ENCODE measurements at places on chromosomes 6 and 20.

DNA sequence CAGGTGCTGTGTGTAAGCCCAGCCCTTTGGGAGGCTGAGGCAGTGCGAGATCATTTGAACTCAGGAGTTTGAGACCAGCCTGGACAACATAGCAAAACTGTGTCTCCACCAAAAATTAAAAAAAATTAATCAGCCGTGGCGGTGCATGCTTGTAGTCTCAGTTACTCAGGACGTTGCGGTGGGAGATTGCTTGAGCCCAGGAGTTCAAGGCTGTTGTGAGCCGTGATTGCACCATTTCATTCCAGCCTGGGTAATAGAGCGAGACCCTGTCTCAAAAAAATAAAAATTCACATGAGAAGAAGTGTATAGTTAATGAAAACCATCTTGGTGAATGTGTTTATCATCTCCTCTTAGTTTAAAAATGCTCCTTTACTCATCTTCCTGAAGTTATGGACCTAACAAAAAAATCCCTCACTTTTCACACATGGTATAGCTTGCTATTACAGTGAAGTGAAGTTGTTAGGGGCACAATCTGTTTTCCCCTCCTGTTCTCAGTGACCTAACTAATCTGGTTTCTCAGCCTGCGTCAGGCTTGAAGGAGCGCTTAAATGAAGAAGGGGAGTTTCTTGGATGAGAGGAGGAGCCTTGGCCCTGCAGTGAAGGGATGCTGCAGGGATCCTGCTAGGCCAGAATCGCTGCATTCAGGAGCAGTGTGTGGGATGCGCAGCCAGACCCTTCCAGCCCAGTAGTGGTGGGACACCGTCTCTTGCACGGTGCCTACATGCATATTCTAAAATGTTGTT is 45.3 kb downstream of the JARID2 start:
- DNase-seq = no peak

GRCh38 chr6:111600588-111601445 is 4.9 kb downstream of the TRAF3IP2 start:
- no peak for DNase-seq

DNA sequence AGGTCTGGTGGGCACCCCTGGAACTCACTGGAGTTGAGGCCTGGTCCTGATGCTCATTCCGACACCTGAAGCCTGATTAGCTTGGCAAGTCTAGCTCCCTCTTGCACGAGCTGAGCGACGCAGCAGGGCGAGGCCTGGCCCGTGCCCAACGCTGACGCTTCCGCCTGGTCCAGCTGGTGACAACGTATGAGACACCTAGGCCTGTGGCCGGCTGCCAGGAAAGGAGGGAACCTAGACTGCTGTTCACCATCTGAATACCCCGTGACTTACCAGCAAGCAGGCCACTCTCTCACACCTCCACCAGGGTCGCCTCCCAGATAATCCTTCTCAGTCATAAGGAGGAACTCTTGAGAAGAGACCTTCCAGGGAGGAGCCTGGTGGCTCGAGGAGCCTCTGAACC is 24.5 kb downstream of the YTHDF1 start:
- DNase-seq = no peak

DNA sequence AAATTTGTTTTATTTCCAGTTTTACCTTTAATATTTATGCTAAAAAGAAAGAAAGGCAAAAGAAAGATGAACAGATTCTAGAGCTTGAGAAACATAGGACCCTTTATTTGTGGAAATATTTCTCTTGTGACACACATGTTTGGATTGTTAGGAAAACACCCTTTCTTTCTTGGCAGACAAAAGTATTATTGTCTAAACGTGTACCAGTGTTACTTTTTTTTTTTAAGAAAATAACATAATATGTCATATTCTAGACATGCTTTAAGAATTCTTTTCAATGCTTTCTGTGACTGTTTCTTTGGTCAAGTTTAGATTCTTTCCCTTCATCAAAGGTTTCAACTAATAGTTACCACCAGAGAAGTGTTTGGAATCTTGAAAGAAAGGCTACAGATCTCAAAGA is 183.4 kb upstream of the CNR1 start:
- no peak for DNase-seq

All from stimulated activated CD8-positive, alpha-beta memory T cell treated with anti-CD3 and anti-CD28 coated beads, Interleukin-15, amount 100 ng/mL, for 48 hours (primary cell).